ENCODE measurements at places on chromosomes 5 and 9.
A peak's percentile ranks its signal among the peaks of the same experiment; 100 is the strongest.

GRCh38 chr9:90894986-90895687 lies 93.5 kb downstream of the SYK start:
- DNase-seq, result no peak

GRCh38 chr9:133981958-133982681 lies 10.0 kb downstream of the VAV2 start:
- no peak for DNase-seq

DNA sequence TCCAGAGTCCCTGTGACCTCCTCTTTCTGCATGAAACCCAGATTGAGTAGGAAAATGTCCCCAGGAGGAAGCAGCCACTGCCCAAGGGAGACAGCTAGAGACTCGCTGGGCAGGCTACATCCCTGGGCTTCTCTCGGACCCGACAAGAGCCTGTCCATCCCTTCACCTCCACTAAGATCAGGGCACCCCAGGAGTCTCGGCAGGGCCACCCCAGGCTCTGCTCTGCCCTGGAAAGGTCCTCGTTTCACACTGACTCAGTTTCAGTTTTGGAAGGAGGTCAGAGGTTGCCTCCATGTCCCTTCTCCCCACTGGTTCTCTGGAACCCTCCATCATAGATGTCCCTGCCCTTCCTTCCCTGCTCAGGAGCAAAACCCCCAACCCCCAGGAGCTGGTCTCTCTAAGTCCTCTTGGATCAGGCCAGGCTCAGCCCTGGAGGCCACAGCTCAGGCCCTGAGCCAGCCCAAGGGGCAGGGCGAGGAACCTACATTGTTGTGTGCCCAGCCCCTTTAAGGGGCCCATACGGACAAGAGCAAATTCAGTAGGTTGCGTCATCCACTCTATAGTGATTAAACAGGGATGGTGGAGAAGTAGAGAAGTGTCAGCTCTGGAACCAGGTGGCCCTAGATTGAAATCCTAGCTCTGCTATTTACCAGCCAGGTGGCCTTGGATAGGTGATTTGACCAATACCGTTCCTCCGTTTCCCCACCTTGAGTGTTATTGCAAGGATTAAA lies 37.4 kb downstream of the C9orf50 start:
- DNase-seq, result no peak

- DNase-seq, result no peak
These were observed 267.0 kb upstream of the NUDT12 start for GRCh38 chr5:103829585-103829984.

GRCh38 chr9:86344818-86345217 lies 9.4 kb downstream of the TUT7 start:
- no peak for DNase-seq

- DNase-seq, result no peak
These were observed 21.4 kb downstream of the CMBL start for GRCh38 chr5:10286162-10286861.

- DNase-seq, result no peak
These were observed 2.5 kb upstream of the QSOX2 start for GRCh38 chr9:136247947-136248637.

- DNase-seq, result no peak
These were observed 206.4 kb downstream of the PDZD2 start for GRCh38 chr5:31845361-31845760.

DNA sequence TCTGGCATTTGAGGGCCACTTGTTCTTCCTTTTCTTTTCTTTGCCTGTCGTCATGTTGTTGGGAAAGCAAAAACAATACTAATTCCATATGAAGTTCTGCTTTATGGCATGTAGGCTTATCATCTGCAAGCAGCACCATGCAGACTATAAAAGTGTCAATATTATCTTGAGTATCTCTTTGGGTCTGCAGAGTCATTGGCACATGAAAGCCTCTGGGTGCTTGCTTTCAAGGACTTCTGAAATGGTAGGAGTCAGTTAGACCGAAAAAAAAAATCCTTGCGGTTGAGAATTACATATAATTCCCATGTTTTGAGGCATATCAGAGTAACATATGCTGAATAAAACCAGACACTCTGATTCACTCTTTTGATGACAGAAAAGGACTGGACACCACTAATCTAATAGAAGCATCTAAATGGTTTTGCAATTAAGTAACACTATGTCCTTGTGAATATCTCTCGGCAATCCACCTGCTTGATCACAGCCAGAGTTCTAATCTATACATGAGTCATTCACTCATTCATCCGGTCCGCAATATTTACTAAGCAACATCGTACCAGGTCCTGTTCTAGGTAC lies 44.4 kb downstream of the GNAQ start:
- DNase-seq, result no peak

DNA sequence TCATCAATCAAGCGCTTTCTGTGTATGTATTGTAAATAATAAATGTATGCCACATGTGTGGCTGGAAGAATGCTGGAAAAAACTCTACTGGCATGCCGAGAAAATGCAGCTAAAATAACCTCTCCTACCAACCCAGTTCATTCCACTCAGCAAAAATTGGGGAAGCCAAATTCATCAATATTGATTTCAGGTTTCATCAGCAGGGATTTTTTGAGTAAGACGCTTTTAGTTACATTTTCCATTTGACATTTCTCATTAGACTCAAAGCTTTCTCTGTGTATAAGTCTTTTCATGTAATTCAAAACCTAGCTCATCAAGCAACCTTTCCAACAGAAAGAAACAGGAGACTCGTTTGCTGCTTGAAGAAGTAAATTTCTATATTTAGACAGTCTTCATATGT lies 338.1 kb downstream of the DMRT2 start:
- no peak for DNase-seq

DNA sequence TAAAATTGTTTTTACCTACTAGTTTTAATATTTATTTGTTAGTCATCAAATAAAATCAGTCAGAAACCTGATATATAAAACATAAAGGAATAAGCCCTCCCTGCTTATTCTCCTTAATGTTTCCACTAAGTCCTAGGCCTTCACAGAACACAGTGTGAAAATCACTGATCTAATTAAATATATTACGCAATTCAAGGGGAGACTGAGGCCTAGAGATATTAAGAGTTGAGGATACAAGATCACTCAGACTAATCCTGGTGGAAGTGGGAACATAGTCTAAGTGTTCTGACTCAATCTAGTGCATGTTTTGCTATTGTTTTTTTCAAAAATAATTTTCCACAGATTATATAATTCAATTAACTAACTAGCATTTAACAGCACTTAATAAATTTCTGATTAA lies 401.1 kb downstream of the SLCO4C1 start:
- DNase-seq, result no peak

GRCh38 chr5:176733406-176734262 lies 76.7 kb upstream of the UNC5A start:
- peak; percentile 48 for DNase-seq

- DNase-seq, result no peak
These were observed 31.8 kb downstream of the NR6A1 start for GRCh38 chr9:124739360-124739759.

DNA sequence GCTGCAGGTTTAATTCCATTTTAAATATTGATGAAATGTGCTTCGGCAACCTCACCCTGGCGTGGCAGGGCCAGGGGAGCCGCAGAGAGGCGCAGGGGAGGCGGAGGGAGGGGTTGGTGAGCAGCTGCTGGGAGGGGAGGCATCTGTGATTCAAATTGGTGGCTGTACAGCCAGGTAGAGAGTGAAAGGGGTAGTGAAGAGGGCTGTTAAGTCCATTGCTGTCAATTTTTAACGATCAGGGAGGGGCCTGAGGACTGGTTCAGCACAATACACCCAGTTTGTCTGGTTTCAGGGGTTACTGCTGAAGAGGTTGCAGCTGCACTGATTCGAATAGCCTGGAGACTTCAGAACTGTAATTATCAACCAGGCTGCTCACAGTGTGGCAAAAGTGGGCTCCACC lies 31.3 kb downstream of the LHX6 start:
- no peak for DNase-seq

- DNase-seq, result no peak
These were observed 181.8 kb downstream of the ZDHHC21 start for GRCh38 chr9:14511452-14511851.

GRCh38 chr9:133821601-133822429 lies 83.7 kb upstream of the SARDH start:
- peak; percentile 51 for DNase-seq

GRCh38 chr9:115362101-115362500 lies 244.1 kb upstream of the TNC start:
- no peak for DNase-seq

- DNase-seq, result peak; percentile 6
These were observed 11.7 kb upstream of the FCN2 start for GRCh38 chr9:134868751-134869553.

DNA sequence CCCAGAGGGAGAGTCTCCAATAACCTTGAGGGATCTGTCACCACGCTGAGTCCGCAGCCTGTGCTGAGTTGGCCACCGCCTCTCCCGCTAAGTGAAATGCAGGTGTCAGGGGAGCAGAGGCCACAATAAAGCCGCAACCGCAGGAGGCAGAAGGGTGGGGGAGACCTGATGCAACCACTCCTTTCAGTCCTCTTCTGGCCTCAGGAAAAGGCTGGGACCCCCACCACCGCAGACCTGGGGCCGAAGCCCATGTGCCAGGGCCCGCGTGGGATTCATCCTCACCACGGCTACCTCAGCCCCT lies 576 bp downstream of the MAP1B start:
- no peak for DNase-seq

DNA sequence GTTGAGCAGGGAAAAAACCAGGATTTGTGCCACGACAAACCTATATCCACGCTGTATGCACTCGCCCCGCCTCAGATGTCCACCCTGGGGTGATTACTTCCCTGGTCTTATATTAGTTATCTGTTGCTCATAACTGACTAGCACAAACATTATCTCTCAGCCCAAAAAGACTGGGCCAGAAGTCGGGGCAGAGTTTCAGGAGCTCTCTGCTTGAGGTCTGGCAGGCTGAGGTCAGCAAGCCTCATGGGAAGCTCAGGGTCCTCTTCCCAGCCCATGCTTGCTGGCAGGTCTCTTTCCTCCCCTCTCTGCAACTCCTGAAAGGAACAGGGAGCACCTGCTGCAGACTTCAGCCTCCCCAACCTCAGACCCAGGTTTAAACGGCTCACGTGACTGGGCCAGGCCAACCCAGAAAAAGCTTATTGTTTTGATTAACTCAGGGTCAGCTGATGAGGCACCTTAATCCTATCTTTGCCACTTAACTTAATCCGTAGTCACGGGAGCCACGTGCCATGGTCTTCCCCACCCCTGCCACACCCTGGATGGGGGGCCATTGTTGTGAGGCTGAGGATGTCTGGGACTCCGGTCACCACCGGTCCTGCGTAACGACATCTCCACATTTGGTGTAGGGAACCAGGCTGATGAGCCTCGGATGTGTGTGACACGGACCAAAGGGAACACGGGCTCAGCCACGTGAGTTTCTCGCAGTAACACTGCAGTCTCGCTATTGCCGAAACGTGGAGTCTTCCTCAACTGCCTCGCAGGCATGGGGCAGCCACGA lies 123.7 kb upstream of the IRX4 start:
- DNase-seq, result no peak

DNA sequence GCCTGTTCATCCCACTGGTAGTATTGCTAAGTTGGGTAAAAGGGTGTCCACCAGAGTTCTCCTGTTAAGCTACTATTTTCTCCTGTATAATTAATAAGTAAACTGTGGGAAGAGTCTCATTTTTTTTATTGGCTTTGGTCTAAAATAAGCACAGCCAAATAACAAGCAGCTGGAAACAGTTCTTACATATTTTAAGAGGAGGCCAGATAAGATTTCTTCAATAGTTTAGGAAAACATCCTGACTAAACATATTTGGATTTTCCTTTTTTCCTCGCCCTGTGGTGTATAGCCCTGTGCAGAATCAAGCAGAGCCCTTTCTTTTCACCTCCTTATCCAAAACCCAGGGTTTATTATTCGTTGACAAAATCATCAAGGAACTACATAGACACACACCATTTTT lies 122.2 kb upstream of the ZNF608 start:
- DNase-seq, result no peak

DNA sequence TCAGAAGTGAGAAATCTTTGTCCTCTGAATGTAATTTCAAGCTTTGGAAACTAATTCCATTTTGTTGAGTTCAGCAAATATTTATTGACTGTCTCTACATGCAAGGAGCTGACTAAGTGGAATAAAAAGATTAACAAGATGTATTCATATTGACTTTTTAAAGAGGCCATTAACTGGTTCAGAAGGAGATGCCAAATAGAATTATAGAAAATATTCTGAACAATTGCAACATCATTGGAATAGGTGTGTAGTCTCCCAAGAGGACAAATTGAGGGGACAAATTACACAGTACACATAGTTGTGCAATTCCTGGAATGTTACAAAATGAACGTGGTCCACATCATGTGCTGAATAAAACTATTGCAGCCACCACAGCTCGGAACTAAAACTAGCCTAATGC lies 224.2 kb downstream of the NPR3 start:
- DNase-seq, result no peak

- peak; percentile 87 for DNase-seq
These were observed 58.3 kb downstream of the EGFLAM start for GRCh38 chr5:38316544-38317224.

- DNase-seq, result no peak
These were observed 35.4 kb downstream of the POLR1E start for GRCh38 chr9:37521111-37521510.

- peak; percentile 59 for DNase-seq
These were observed 403.5 kb upstream of the ST8SIA4 start for GRCh38 chr5:101306391-101307137.

GRCh38 chr9:87063871-87064270 lies 116.6 kb upstream of the GAS1 start:
- DNase-seq, result no peak

GRCh38 chr9:129838707-129839259 lies 3.5 kb downstream of the USP20 start:
- no peak for DNase-seq

GRCh38 chr9:26735160-26735559 lies 157.4 kb downstream of the CAAP1 start:
- no peak for DNase-seq

DNA sequence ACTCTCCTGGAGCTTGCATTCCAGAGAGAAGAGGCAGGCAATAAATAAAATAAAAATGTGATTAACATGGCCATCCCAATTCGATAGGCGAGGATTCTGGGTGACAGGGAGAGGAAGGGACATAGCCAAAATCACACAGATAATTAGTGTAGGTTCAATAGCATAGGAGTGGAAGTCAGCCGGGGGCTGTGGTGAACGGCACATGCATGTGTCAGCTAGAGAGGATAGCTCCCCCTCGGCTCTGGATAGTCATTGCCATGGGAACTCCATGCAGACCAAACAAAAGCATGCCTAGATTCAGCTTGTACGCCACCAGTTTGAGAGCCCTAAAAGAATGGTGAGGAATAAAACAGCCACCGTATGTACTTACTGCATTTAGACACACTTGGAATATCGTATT lies 223.5 kb downstream of the GRIA1 start:
- DNase-seq, result no peak

GRCh38 chr5:41754857-41755256 lies 115.4 kb downstream of the OXCT1 start:
- no peak for DNase-seq

- no peak for DNase-seq
These were observed 513 bp upstream of the RNF180 start for GRCh38 chr5:64165160-64165499.

- DNase-seq, result no peak
These were observed 207.3 kb downstream of the ARHGAP26 start for GRCh38 chr5:142977363-142978051.

- no peak for DNase-seq
These were observed 73.4 kb downstream of the OLFM1 start for GRCh38 chr9:135160862-135161261.
